Endothelial cell (in vitro differentiated cells): ENCODE measurements at places on chromosomes 3 and 15.

DNA sequence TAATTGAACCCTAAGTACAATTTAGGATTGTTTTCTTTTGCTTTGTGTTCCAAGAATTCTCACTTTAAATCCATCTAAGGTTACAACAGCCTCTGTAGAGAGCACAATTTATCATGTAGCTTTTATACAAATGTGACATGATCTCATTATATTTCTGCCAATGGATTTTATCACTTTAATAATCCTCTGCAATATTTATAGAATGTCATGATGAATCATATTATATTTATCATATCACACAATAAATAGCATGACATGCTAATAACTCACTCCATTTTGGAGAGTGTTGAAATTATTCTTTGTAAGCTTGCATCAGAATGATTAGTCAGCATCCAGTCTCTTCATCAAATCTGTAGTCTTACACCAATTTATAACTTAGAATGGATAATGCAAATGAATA, 280.6 kb upstream of the ZNF717 start:
- no peak overlapping the region for H3K27ac ChIP-seq
- H3K4me3 ChIP-seq, result no peak overlapping the region
- DNase-seq, result no peak
- H3K4me1 ChIP-seq, result no peaks in the 10 kb centered on the region
- H3K36me3 ChIP-seq, result peaks cover 3% of the 10 kb centered on the region

GRCh38 chr15:32774022-32774421, 56.2 kb downstream of the GREM1 start:
- H3K4me1 ChIP-seq, result no peaks in the 10 kb centered on the region
- H3K27me3 ChIP-seq, result no peaks in the 10 kb centered on the region
- H3K4me3 ChIP-seq, result no peak overlapping the region
- DNase-seq, result no peak

DNA sequence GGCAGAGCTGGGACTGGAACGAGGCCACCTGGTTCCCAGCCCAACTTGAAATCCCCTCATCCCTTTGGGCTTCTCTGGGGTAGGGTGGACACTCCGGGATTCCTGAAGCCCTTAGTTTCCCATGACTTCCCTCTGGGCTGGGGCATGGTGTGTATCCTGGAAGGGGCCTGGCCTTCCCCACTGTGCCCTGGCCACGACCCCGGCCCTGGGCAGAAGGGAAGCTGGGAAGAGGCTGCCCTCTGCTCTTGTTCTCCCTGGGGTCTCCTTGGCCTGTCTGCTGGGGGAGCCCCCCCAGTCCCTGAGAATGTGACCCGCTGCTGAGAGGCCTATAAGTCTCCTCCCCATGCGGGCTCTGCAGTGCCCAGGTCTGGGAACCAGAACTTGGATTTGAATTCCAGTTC, 104.9 kb downstream of the LINGO1 start:
- no peaks in the 10 kb centered on the region for H3K27me3 ChIP-seq
- H3K27ac ChIP-seq, result no peak overlapping the region
- no peak overlapping the region for H3K4me3 ChIP-seq
- H3K4me1 ChIP-seq, result peaks cover 9% of the 10 kb centered on the region
- no peak for DNase-seq

DNA sequence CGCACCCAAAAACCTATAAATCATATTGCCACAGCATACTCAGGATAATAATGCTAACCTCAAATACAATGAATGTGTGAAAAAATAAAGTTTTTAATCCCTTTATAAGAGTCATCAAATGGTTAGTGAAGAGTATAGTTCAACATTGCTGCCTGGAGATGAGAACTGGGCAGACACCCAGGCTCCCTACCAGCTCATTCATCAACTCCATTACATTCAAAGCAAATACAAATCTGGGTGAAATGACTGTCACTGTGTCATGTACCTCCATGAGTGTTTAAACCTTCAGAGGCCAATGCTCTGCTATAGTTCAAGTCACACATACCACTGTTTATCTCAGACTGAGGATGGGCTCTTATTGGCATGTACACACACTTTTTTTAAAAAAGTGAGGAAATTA, 167.2 kb upstream of the KCNMB2 start:
- H3K27me3 ChIP-seq, result peaks cover 1% of the 10 kb centered on the region
- DNase-seq, result no peak
- H3K4me1 ChIP-seq, result no peaks in the 10 kb centered on the region
- H3K27ac ChIP-seq, result no peak overlapping the region
- H3K4me3 ChIP-seq, result no peak overlapping the region

GRCh38 chr3:45546126-45546620, 48.4 kb upstream of the LIMD1 start:
- no peak for DNase-seq
- H3K36me3 ChIP-seq, result peaks cover 7% of the 10 kb centered on the region
- H3K27me3 ChIP-seq, result peaks cover 5% of the 10 kb centered on the region
- H3K27ac ChIP-seq, result peak overlapping the region; percentile 48
- no peak overlapping the region for H3K4me3 ChIP-seq

- no peak overlapping the region for H3K4me3 ChIP-seq
- H3K36me3 ChIP-seq, result no peaks in the 10 kb centered on the region
- H3K4me1 ChIP-seq, result peaks cover 10% of the 10 kb centered on the region
Measured at GRCh38 chr3:182523836-182524235, 269.5 kb upstream of the ATP11B start.

DNA sequence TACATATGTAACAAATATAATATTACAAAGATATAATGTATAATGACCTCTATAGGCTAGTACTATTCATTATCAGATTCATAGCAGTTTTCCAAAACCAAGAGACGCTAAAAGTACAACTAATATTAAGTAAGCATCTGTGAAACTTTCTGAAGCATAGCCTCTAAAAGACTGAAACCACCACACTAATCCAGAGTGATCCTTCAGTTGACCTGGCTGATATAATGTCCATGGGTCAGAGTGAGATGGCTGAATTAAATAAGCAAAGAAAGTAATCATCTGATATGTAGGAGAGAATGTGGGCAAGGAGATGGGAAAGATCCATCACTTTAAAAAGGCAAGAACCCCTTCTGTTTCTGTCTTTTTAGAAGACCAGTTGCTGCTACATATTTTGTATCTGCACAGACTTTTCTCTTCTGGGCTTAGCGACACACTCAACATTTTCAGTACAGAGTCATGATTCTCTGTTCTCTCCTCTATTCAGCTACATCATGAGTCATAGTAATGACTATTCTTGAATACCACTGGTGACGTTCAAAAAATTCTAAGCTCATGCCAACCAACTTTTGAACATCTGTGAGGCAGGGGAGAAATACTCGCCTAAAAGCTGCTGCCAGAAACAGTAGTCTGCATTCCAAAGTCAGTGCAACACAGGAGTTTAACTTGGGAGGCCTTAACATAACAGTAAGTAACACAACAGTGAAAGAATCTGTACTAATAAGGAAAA, 149.6 kb downstream of the MAGI1 start:
- no peaks in the 10 kb centered on the region for H3K36me3 ChIP-seq
- H3K27ac ChIP-seq, result no peak overlapping the region
- H3K4me1 ChIP-seq, result peaks cover under 1% of the 10 kb centered on the region
- H3K4me3 ChIP-seq, result no peak overlapping the region
- no peak for DNase-seq

- H3K36me3 ChIP-seq, result peaks cover 24% of the 10 kb centered on the region
- peaks cover 13% of the 10 kb centered on the region for H3K27me3 ChIP-seq
- peak overlapping the region; percentile 78 for H3K27ac ChIP-seq
- peak overlapping the region; percentile 100 for H3K4me3 ChIP-seq
Measured at GRCh38 chr3:185934174-185934557, 3.6 kb downstream of the TRA2B start.
